ENCODE measurements at places on chromosomes 3 and 15.

DNA sequence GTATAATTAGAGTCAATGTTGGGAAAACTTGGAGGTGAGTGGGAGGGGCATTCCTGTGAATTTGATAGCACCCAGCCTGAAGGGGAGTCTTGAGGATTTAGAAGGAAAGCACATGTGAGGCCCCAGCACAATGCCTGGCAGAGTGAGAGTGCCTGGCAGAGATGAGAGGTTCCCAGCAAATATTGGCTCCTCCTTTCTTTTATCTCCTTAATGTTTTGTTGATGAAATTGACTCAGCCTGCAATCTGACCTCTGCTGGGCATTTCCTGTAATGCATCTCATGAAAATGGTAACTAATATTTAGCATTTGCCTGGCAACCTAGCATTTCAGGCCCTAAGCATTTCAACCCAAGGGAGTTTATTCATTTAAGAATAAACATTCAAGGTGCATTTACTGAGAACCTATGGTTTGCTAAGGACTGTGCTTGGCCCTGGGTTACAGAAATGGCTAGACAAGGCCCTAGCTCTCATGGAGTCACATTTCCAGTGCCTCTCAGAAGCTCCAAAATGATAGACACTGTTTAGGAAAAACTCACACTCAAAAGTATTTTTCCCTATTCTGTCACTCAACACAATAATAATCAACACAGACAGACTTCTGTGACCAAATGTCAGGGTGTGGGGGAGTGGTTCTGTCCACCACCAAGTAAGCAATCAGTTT lies 19.0 kb downstream of the PDHB start:
- peak; percentile 65 for DNase-seq

DNA sequence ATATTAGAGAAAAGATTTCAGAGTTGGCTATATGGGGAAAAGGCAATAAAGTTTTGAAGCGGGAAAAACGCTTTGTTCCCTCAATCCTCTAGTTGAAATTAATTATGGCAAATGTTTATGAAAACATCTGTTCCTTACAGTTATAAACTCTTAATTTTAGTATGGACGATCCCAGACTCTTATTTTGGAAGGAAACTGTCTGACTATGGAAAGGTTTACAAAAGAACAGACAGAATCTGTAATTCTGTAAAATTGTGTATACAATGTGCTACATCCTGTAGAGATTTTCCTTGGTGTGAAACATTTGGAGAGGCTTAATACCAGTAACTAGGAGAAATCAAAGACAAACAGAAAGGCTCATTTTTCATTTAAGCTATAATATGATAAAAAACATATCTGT lies 311.8 kb downstream of the TBC1D5 start:
- no peak for DNase-seq

GRCh38 chr3:97928986-97929385 lies 43.2 kb downstream of the RIOX2 start:
- no peak for DNase-seq

DNA sequence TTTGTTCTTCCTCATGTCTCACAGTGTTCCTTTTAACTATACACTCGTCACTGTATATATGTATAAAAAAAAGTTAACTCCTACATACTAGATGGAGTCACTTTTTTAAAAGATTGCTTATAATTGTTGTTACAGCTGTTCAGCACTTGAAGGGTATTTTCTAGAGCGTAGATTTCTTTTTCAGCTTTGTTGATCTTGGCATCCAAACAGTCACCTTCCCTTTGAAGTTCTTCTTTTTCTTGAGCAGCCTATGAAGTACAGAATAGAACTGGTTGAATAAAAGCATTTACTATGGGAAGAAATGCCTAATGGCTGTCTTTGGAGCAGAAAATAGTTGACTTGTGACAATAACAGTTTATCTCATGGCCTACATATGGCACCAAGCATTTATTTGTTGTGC lies 17.8 kb downstream of the TTC14 start:
- DNase-seq: no peak

- no peak for DNase-seq
These were observed 39.8 kb downstream of the ZFAND6 start for GRCh38 chr15:80099241-80099640.

- no peak for DNase-seq
These were observed 71.3 kb downstream of the WNT7A start for GRCh38 chr3:13808550-13808949.

GRCh38 chr3:42850263-42850662 lies 25.4 kb downstream of the CYP8B1 start:
- DNase-seq: no peak

GRCh38 chr15:39564972-39565665 lies 15.8 kb upstream of the THBS1 start:
- no peak for DNase-seq

DNA sequence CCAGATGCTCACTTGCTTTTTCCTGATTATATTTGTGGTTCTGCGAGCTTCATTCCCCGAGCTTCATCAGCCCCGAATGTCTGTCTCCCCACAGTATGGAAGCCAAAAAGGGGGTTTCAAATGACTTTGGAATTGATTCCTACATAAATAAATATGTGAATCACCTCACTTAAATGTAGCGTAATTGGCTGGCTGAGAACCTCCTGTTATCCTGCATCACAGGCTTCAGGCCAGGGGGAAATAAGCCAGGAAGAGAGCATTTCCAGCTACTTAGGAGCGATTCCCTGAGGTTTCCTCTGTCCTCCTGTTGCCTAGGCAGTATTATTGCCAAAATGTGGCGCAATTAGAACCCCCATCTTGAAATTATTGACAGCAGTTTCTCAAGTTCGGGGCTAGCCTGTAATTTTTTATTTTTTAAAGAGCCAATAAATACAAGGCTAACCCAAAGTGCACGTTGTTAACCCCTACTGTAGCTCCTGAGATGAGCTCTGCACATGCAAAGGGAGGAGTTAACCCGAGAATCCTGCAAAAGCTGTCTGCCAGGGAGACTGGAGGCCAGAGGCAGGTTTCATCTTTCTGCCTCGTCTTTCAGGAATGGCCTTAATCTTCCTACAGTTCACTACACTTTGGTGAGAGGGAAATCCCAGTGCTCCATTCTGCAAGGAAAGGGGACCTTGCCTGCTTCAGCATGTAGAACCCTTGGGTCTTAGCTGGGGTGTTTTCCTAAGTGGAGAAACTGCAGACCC lies 148.2 kb downstream of the ADAMTS9 start:
- peak; percentile 94 for DNase-seq

- DNase-seq: no peak
These were observed 98.5 kb upstream of the MYO5C start for GRCh38 chr15:52394118-52394517.

DNA sequence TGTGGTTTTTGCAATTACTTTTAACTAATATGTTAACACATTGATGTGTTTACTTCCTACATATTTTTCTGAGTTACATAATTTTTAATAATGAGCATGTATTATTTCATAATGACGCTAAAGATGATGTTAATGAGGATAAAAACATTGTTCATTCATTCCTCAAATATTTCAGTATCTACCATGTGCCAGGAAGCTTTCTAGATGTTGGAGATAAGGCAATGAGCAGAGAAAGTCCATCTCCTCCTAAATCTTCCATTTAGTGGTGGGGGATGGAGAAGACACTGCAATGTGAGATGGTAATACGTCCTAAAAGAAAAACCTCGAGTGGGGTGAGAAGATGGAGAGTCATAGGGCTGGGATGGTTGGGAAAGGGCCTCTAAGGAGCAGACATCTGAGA lies 132.7 kb downstream of the MYLK start:
- DNase-seq: peak; percentile 60

Data from fibroblast of upper back skin (primary cell).